ENCODE measurements at places on chromosomes 3 and 15.
A peak's percentile ranks its signal among the peaks of the same experiment; 100 is the strongest.

- no peak for DNase-seq
Observed at GRCh38 chr3:153290268-153291015, 128.4 kb downstream of the RAP2B start.

DNA sequence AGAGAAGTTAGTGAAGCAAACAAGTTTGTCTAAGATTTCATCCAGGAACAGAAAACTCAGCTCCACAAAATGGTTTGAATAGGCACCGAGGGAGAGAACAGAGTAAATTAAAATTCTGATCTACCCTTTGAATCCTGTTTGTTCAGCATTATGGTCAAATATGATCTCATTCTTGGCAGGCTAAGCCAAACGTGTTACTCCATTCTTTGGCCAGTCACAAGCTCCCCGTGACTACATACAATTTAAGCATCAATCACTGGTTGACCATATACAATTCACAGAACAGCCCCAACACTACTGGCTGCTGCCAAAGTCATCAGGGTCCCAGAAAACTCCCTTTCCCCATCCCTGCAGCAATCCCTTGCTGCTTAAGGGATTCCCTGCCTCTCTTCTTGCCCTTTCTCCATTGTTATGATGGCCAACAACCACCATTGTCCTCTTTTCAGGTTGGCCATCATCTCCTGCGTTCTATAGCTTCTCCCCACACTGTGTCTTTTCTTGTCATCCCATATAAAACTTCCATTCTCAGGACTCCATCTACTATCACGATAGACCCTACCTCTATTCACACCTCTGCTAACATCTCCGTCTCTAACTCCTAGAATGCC lies 46.3 kb downstream of the GOLIM4 start:
- DNase-seq, result no peak

DNA sequence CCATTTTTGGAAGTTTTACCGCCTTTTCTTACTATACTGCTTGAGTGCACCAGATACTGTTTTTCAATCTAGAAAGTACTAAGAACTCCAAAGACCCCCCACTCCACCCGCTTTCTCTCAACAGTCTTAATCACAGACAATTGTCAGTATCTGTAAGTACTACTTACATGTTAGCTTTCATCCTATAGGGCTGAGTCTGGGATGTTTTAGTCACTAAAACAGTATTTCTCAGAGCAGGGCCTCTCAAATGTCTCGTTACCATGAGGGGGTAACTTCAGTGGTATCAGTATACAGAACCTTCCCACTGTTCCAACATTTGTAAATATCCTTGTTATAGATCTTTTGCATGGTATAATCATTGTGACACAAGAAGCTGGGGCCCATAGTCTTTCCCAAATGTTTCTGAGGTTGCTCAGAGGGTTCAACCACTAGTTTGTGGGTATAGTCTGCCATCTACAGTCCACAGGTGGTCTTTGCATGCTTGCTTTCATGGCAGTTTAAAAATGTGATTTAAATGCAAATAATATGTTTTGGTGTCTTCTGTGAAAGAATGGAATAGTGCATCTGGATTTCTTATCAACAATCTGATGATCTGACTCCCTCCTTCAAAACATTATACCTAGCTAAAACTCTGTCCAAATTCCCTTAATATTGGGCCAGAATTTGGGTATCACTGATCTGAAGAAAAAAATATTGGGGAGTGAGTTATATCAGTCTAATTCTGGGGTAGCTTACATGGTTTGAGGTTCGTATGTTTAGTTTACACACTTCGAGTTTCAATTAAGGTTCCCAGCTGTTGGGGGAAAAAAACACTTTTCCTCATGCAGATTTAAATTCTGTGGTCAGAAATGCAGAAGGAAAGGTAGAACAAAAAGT lies 18.0 kb upstream of the DNAJC13 start:
- DNase-seq, result peak; percentile 70

GRCh38 chr3:190070622-190071347 lies 49.9 kb downstream of the P3H2 start:
- no peak for DNase-seq

GRCh38 chr15:87816811-87817210 lies 439.7 kb downstream of the NTRK3 start:
- no peak for DNase-seq

- no peak for DNase-seq
Observed at GRCh38 chr15:67556976-67557570, 14.6 kb downstream of the MAP2K5 start.

GRCh38 chr3:69499899-69500421 lies 114.1 kb upstream of the FRMD4B start:
- DNase-seq, result no peak

GRCh38 chr3:117193390-117193789 lies 483.8 kb downstream of the TUSC7 start:
- DNase-seq, result no peak

DNA sequence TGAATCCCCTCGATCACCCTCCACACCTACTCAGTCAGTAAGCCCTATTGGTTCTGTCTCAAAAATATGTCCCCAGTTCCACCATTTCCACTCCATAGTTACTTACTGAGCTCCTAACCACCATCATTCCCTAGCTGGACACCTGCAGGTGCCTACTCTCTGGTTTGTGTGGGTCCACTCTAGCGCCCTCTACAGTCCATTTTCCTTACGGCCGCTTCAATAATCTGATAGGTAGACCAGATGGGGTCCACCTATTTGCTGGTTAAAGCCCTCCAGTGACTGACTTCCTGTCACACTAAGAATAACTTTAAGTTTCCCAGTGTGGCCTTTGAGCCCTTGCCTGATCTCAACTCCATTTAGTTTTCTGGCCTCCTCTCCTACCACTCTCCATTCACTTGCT lies 5.0 kb downstream of the GXYLT2 start:
- peak; percentile 35 for DNase-seq

DNA sequence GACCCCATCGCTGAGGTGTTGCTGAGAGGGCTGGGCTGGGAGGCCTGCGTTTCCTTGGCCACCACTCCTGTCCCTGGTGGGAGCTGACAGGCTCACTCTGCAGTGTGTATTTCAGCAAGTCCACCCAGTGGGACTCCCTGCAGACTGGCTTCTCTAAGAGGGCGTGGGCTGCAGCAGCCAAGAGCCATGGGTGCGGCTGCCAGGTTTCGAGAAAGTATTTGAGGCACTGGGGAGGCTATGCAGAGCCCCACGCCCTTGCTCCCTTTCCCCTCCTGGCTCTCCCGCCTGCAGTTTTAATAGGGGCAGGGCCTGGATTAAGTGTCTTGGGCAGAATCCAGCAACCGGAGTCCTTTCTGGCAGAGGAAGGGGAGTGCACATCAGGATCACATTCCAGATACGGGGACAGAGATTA lies 242.1 kb downstream of the THSD4 start:
- no peak for DNase-seq

DNA sequence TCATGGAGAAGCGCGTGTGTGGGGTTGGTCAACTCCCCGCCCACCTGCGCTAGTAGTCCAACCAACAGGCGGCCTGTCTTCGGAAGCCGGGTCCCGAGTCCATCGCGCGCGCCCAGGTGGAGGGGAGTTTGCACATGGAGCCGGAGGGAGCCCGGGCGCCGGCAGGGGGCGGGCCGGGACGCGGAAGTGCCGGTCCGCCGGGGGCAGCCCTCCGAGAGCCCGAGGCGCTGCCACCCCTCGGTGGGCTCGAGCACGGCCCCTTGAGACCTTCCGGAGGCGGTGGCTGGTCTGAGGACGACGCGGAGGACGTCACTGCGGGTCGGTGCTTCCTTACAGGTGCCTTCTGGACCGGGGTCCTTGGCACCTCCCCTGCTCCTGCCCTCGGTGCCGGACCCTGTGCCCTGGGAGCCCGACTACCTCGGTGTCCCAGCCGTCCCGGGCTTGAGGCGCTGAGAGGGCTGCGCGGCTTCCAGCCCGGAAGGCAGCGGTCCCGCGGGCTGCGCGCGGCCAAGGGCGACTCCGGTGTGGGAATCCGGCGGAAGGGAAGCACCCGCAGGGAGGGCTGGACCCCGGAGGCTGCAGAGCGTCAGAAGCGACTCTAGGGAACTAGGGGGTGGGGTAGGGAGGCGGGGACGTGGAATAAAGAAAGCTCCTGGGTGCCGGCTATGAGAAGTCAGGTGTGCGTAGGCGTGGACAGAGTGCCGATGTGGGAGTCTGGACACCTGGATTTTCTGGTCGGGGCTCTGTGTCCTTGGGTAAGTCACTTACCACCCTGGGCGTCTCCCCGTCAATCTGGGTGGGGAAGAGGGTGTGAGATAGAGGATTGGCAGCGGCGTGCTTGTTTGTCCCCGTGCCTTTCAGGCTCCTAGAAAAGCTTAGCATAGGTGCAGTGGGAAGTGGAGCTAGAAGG lies 212.3 kb downstream of the FGF12 start:
- DNase-seq, result peak; percentile 1
